ENCODE measurements at places on chromosomes 5 and 9.

- peak; percentile 44 for DNase-seq
Measured at GRCh38 chr5:61933787-61934626, 372.0 kb upstream of the KIF2A start.

- peak; percentile 16 for DNase-seq
Measured at GRCh38 chr5:111834926-111835599, 78.1 kb upstream of the NREP start.

- DNase-seq = peak; percentile 6
Measured at GRCh38 chr5:80686757-80687156, 32.0 kb upstream of the DHFR start.

DNA sequence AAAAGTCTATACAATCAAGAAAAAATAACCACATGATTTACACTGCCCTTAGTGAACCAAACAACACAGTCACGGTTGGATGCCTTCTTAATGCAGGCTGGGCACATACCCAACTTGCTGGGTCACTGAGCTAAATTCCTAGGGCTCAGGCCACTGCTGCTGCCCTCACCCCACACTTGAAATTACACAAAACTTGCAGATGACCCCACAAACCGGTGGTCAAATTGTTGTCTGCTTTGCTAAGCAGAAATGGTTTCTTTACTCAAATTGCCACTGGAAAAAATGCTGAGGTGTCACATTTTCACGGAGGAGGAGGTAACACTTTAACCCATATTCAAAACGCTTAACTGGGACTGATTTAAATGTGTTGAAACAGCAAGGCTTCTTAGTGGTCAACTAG lies 62.4 kb downstream of the HMHB1 start:
- no peak for DNase-seq

DNA sequence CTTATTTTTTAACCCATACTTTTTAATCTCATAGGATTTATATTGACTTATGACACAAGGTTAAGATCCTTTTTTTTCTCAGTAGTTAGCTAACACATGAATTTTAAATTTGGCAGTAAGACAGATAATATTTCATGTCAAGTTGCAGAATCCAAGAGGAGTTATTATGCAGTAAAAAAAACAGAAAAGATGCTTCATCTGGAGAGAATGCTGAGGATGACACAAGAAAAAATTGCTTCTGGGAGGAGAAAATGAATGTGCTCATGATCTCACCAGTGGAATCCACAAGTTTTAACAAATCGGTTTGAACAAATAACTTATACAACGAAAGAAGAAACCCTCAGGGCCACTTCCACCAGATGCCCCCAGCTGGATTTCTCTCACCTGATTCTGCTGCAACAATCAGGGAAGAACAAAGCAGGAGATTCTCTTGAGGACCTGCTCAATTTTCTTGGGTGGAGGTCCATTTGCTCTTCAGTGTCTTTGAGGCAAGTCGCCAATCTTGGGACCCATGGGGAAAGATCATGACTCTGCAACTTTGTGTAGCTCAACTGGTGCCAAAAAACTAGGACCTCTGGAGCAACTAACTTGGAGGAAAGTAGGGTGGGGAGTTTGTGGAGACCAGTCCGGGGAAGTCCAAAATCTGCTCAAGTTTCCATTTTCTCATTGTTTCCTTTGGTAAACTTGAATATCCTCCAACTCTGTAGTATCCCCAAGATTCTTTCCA lies 50.5 kb upstream of the TNFSF15 start:
- DNase-seq = peak; percentile 94

- peak; percentile 46 for DNase-seq
Measured at GRCh38 chr5:131413605-131414559, 150.0 kb downstream of the CDC42SE2 start.

DNA sequence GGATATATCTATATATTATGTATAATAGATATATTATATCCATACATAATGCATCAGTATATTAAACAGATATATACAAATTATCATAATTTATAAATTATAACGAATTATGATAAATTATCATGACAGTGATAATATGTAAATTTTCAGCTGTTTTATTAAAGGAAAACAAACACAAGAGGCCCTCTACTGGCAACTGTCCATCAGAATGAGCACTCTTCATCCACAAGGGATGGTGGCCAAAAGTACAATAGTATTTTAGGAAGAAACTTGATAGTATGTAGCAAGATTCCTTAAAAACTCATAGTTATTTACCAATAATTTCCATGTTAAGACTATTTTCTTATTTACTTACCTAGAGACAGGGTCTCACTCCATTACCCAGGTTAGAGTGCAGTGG lies 113.3 kb upstream of the LPAR1 start:
- DNase-seq = no peak

GRCh38 chr5:102922799-102923477 lies 167.8 kb downstream of the PAM start:
- peak; percentile 53 for DNase-seq

DNA sequence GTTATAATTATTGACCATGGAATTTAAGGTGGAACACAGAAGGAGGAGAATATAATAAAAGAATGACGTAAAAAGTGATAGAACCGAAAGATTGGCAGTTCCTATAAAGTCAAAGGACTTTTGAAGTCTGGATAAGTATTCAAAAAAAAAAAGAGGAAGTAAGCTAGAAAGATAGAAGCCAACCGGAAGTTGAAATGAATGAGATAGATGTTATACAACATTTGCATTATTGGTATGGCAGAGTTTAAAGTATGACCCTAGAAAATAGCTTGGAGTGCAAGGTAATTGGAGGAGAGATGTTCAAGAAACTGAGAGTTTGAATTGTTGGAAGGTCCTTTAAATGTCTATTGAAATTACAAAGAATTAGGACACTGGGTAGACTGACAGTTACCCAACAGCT lies 293.6 kb downstream of the FER start:
- DNase-seq = no peak

- peak; percentile 12 for DNase-seq
Measured at GRCh38 chr5:75512383-75513074, 838 bp downstream of the POLK start.

GRCh38 chr5:154141745-154142221 lies 48.8 kb upstream of the GALNT10 start:
- DNase-seq = no peak

GRCh38 chr9:91246846-91247245 lies 114.9 kb downstream of the AUH start:
- DNase-seq = peak; percentile 22

GRCh38 chr9:105119156-105119555 lies 125.3 kb upstream of the SLC44A1 start:
- DNase-seq = no peak

GRCh38 chr5:14257995-14258403 lies 114.9 kb downstream of the TRIO start:
- DNase-seq = no peak

GRCh38 chr9:127308652-127309434 lies 44.3 kb downstream of the GARNL3 start:
- peak; percentile 38 for DNase-seq

GRCh38 chr9:89139455-89139854 lies 39.2 kb downstream of the SHC3 start:
- DNase-seq = peak; percentile 71

GRCh38 chr9:119905724-119906123 lies 536.5 kb upstream of the BRINP1 start:
- DNase-seq = no peak

GRCh38 chr9:16202221-16202620 lies 649.4 kb downstream of the CCDC171 start:
- no peak for DNase-seq

DNA sequence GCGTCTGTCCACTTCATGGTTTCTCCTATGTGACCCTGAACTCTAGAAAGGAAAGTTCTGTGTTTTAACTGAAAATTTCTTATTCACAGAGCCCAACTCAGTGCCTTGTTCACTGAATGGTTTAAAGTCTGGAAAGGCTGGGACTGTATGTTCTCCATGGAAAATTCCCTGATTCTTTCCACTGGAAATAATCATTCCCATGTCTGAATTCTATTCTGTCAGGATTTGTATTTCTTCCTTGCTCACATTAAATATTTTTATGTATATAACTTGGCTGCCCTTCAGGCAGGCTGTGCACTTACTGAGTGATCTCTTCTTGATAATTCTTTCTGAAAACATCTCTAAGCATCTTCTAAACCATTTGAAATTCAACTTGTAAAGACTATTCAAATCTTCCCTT lies 1126.9 kb upstream of the DMAC1 start:
- DNase-seq = no peak

DNA sequence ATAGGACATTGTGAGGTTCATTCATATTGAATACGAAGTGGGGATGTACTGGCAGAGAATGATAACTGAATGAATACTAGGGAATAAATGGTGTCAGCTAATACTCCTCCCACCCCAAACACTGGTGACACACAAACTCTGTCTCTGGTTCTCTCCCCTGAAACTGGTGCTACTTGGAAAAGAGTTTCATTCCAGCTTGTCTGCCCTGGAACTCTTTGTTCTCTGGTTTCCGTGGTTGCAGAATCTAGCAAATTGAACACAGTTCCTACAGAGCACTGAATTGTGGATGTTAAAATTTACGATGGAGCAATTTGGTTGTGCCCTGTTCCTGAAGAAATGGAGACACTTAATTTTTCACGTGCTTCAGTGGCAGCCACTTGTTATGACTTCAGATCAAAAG lies 181.7 kb downstream of the KCTD16 start:
- no peak for DNase-seq

GRCh38 chr9:71349218-71349617 lies 227.8 kb upstream of the TRPM3 start:
- DNase-seq = peak; percentile 91

DNA sequence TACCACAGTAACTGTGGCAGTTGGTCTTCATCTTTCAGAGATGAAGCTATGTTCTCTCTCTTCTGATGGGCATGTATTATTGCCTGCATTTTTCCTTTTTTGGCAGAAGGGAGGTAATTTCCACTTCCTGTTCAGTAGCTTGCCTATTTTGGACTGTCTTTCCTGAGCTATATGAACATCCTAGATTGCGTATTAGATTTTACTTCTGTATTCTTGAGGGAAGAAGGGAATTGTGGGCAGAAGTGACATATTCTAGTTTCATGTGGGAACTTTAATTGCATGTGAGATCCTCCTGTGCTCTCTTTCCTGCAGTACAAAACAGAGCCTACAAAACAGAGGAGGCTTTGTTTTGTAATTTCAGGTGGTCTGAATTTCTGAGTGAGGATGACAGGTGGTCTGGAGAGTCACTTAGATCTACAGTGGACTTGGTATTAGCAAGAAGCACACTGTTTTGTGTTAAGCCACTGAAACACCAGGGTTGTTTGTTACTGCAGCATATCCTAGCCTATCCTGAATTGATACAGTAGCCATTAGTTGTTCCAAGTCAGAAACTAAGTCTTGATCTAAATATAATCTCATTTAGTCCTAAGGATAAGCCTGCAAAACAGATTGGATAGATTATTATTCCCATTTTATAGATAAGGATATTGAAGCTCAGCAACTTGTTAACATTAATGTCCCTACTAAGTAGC lies 68.1 kb downstream of the AOPEP start:
- no peak for DNase-seq

DNA sequence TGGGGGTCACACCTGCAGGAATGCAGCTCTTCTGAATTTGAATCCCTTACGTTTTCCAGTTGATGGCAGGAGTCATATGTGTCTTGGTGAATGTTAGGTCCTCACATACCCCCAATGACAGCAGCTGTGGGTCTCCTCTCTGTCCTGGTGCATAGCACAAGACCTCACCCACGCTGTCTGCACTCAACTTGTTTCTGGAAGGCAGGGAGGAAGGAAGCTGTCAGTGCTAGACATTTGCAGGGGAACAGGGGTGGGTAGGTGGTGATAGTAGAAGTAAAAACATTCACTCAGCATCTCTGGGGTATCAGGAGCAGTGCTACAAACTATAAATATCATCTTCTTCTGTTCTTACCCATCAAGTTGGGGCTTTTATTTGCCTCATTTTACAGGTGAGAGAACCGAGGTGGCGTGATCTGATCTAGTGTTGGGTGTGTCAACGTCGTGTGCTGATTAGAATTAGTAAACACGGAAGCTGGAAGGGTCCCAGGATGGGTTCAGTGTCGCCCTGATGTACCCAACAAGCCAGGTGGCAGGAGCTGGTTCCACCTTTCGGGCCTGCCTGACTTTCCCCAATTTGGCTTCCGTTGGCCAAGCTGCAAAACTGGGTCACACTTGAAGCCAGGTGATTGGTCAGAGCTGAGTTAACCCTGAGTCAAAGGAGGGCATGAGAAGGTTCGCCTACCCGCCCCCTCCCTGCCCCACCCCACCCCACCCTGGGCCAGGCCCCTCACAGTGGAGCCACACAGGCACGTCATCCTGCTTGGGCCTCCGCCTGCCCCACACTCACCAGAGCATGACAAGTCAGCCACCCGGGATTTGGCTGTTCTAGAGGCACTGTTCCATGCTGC lies 15.8 kb downstream of the ERGIC1 start:
- no peak for DNase-seq

- peak; percentile 13 for DNase-seq
Measured at GRCh38 chr9:78026416-78026815, 5.2 kb downstream of the GNAQ start.

- DNase-seq = peak; percentile 70
Measured at GRCh38 chr5:10111571-10111970, 138.1 kb downstream of the ATPSCKMT start.

DNA sequence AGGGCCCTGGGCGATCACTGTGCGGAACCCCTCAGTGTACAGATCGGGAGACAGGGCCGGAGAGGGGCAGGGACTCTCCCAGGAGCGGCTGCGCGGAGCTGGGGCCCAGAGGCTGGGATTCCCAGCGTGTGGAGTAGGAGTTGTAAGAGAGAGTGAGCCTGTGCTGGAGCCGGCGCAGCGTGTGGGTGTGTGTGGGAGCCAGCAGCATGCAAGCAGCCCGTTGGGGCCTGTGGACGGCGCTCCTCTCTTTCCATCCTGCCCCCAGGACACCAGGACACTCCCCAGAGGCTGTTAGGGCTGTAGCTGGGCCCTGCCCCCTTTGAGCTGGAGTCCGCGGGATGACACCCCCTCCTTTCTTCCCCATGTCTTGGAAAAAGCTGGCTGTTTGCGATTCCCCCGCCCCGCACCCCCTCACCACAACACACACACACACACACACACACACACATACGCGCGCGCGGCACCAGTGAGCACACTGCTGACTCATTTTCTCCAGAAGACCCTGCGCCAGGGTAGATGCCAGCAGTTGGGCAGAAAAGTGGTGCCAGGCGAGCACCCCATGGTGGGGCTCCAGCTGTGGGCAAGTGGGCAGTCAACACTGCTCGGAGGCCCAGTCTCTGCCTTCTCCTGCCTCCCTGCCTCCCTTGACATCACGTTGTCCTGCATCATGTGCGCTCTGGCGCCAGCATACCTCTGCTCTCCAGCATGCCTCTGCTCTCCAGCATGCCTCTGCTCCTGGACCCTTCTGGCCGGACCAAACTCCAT lies 1.5 kb downstream of the COL27A1 start:
- peak; percentile 87 for DNase-seq

DNA sequence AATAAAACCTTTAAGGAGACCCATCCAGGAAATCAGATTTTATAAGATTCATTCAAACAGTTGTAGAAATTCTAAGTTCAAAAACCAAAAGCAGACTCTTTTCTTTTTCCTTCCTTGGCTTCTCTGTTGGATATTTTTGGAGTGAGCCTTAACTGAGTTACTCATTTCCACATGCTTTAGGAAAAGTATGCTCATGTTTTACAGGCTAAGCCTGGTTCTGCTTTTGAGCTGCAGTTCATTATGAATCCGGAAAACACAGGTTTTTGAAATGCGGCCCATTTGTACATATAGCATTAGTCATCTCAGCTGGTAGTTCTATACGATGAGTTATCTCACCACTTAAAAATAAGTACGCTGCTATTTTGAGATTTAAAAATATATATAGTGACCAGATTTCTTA lies 156.6 kb upstream of the DMRT1 start:
- DNase-seq = peak; percentile 96
